ENCODE measurements at places on chromosomes 4 and X. TPM values are rescaled to one million over a fixed set of nuclear protein-coding genes. Genes with fewer than 3 reads are reported as not detected.

GUCY1A1 gene
- 63.1 TPM for total RNA-seq

DSPP gene
- not detected for total RNA-seq

- H3K27me3 ChIP-seq: no peaks in the 10 kb centered on the region
- no peak overlapping the region for H3K4me3 ChIP-seq
- H3K36me3 ChIP-seq: peaks cover 10% of the 10 kb centered on the region
- no peak overlapping the region for H3K27ac ChIP-seq
- H3K4me1 ChIP-seq: no peaks in the 10 kb centered on the region
Measured at GRCh38 chr4:89021684-89022083, 35.3 kb downstream of the FAM13A start.

GRCh38 chrX:70554081-70554480 lies 109.4 kb downstream of the DLG3 start:
- H3K36me3 ChIP-seq: no peaks in the 10 kb centered on the region
- no peak overlapping the region for H3K4me3 ChIP-seq
- no peaks in the 10 kb centered on the region for H3K27me3 ChIP-seq
- no peak overlapping the region for H3K27ac ChIP-seq

GRCh38 chrX:17596061-17596460 lies 141.2 kb upstream of the SCML1 start:
- DNase-seq: no peak
- no peak overlapping the region for H3K27ac ChIP-seq
- H3K4me3 ChIP-seq: no peak overlapping the region
- no peaks in the 10 kb centered on the region for H3K36me3 ChIP-seq
- no peaks in the 10 kb centered on the region for H3K27me3 ChIP-seq
